Effector CD8-positive, alpha-beta T cell (primary cell): ENCODE measurements at places on chromosomes 11 and 22.

GRCh38 chr11:43916621-43917020, 25.8 kb upstream of the C11orf96 start:
- no peak for DNase-seq

DNA sequence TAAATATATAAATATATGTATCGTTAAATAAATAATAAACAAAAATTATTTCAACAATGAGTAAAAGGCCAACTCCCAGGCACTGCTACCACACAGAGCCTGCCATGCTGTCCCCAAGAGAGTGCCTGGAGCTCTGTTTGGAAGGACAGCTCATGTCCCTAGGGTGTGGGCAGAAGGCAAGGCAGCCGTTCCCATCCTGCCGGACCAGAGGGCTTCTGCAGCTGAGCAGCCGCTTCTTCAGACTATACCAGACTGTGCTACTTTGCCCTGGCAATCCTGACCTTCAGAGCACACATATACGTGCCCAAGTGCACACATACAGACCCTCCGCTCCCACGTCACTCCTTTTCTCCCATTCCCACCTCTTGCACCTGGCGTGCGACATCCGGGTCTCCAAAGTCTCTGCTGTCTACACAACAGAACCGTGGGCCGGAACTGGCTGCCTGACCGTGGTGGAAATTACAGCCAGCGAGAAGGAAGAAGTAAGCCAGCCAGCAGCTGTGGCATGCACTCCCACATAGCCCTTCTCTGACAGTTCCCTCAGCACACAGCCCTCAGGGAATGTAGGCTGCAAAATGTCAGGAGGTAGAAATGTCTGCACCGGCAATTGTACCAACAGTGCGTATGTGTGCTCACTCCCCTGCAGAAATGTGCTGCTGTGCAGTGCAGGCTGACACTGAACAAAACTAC, 24.0 kb downstream of the PAX6 start:
- DNase-seq, result no peak

GRCh38 chr11:126871792-126872191, 128.8 kb downstream of the KIRREL3 start:
- no peak for DNase-seq

DNA sequence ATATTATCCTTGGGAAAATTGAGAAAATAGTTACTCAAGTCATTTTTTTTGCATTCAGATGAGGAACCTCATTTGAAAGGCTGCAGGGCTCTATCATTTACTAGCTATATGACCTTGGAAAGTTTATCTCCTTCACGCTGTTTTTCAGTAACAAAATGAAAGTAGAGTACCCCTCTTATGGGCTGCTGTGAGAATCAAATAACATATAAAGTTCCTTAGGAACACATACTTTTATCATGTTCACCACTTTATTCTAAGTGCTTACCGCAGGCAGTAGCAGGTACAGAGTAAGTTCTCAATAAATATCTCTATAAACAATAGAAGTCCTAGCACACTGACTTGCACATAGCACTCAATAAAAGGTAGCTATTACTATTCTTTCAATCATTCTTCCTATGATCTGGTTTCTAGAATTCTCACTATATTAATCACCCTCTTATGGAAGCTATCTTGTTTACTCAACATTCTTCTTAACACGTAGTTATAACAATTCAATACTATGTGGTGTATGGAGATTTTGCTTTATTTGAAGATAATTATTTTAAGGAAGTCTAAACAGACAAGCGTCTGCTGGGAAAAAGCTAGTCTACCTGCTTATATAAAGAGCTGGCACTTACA, 1.9 kb downstream of the C11orf71 start:
- DNase-seq, result no peak

GRCh38 chr11:76276046-76276780, 69.9 kb upstream of the WNT11 start:
- DNase-seq, result no peak

DNA sequence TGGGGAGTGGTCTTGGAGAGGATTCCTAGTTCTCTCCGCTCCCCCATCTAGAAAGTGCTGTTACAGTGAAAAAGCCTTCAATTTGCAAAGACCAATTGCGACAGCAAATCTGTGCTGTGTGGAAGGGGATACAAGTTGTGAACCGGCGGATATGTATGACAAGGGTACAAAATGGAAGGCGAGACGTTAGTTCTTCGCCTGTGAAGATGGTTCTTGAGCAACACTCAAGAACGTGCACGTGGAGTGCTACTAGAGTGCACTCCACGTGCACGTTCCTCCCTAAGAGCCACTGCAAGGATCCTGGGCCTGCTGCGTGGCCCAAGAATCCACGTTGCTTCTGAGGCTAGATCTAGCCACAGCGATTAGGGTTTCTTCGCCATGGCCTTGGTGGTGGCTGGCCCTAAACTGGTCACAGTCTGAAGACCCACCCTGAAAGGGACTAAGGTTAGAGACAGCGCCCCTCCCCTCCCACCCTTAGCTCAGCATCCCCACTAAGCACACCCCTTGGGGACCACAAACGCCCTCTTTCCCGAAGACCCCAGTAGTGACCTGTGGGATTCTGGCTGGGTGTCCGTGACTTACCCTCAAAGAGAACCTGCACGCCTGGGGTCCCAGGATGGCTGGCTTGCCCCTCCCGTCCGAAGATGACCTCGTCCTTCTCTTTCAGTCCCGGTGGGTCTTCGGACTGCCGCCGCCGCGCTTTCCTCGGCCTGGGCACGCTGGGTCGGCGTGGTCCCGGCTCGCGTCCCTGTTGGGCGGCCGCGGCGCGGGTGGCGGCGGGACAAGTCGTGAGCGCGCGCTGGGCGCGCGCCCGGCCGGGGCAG, 519 bp upstream of the PDE3B start:
- no peak for DNase-seq

DNA sequence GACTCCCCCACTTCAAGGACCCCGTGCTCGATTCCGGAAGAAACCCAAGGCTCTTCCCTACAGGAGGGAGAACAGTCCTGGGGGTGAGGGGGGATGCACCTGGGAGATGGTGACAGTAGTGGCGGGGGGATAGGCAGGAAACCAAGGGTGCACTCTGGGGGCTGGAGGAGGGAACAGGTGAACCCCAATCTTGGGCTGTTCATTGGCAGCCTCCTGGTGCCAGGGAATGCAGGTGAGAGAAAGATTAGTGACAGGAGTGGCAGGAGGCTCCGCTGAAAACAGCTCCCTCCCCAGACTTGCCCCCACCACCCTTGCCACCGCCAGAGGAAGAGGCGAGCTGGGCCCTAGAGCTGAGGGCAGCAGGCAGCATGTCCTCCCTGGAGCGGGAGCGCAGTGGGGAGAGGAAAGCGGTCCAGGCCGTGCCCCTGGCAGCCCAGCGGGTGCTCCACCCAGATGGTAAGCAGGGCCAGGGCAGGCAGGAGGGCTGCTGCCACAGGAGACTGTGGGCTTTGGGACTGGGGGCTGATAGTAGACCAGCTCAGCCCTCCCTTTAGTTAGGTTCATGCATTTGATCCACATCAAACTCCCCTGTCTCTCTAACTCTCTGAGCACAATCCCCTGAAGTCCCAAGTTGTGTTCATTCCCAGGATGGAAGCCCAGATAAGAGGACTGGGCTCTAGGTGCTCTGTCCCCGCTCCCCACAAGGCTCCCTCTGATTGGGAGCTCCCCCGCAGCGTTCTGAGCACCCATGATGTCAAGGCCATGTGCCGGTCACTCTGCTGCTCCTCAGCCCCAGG, 14.5 kb downstream of the ROBO3 start:
- no peak for DNase-seq

GRCh38 chr22:17217179-17217578, 2.1 kb downstream of the ADA2 start:
- DNase-seq, result no peak

DNA sequence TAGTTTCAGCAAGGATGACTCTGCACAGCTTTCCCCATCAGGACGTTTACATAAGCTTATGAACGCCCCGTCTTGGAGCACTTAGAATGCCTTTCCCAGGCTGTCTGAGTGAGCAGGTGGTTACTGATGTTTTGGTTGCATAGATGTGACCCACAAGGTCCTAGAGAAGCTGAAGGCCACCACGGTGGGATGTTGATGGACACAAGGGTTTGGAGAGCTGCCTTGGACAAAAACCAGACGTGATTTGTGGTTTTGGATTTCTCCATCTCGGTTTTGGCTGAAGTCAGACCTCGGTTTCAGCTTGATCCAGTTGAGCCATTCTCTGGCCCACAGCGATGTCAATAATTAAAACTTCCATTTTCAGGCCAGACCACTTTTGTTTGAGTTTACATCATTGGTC, 151.9 kb downstream of the LDLRAD3 start:
- no peak for DNase-seq

DNA sequence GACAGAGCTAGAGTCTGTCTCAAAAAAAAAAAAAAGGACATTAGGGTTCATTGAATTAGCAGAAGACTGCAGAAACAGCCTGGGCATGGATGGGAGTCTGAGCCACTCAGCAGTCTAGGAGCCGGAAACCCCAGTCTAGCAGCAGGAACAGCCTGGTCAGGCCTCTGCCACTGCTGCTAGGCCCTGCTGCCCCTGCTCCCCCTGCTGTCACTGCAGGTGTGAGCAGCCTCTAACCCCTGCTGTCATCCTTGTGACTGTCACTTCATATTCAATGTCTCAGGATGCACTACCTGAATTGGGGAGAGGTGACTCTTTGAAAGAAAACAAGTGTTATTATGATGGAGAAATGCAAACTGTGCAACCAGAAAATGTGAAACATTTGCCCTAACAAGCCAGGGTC, 7.0 kb upstream of the DDX17 start:
- peak; percentile 17 for DNase-seq

DNA sequence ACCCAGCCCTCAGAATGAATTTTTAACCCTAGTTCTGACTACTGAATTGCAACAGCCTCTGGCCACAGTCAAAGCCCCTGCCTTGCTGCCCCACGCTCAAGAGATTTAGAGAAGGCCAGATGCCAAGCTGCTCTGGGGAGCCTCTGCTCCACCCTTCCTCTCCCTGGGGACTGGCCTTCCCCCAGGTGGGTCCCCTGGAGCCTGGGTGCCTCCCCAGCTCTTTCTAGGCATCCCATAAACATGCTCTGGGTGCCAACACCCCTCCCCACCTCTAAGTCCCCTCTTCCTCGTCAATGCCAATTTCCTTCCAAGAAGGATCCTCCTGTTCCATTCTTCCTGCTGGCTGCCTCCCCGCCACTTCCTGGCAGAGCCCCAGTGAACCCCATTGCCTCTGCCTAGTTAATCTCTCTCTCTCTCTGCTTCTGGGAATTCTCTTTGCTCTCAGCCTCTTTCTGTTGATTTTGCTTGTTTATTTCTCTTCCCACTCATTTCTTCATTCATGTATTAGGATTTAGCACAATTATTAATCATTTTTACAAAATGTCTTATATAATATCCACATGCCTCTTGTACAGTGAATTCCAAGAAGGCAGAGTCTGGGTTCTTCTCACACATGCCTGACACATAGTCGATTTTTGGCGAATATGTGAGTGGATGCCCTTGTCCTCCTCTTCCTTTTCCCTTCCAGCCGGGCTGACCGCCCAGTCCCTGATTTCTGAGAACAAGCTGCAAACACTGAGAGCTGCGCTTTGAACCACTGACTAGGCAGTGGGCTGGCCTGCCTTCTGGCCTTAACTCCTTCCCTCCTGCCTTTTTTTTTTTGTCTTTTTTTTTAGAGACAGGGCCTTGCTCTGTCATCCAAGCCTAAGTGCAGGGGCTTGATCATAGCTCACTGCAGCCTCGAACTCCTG, 17.5 kb downstream of the UQCR10 start:
- DNase-seq, result no peak

DNA sequence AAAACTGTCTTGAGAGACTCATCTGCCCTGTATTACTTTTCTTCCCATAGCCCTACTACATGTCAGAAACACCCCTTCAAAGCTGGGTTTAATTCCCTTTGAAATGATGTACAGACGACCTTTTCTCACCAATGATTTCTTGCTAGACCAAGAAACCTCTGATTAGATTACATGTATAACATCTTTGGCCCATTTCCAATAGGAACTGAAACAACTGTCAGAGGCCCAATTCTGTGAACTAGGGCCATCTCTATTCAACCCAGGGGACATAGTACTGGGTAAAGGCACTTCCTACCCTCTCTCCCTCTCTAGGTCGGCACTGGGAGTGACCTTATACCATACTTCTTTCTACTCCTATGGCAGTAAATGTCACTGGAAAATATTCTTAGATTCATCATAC, 19.4 kb downstream of the NPAT start:
- no peak for DNase-seq

DNA sequence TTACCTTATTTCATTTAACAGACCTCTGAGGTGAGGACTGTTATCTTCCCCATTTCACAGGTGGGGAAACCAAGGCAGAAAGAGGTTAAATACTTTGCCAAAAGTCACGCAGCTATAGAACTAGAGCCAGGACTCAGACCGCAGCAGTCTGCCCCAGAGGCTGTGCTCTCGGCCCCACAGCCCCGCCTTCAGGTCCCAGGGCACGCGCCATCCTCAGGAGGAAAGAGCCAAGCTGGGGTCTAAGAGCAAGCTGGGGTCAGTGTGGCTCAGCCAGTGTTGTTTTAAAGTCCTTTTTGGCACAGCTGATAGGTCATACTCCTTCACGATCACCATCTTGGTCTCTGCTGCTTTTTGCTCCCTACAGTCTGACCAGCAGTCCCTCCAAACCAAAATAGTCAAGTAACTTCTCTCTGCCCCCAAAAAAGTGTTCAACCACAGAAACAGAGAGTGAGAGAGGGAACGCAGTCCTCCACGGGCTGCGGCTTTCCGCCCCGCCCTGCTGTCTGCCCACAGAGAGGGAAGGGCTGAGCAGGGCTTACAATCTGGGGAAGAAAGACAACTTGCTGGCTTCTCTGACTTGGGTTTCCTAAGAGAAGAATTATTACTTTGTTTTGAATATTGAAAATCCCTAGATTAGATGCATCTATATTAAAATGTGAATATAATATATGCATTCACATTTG, 137.2 kb upstream of the OPCML start:
- no peak for DNase-seq

DNA sequence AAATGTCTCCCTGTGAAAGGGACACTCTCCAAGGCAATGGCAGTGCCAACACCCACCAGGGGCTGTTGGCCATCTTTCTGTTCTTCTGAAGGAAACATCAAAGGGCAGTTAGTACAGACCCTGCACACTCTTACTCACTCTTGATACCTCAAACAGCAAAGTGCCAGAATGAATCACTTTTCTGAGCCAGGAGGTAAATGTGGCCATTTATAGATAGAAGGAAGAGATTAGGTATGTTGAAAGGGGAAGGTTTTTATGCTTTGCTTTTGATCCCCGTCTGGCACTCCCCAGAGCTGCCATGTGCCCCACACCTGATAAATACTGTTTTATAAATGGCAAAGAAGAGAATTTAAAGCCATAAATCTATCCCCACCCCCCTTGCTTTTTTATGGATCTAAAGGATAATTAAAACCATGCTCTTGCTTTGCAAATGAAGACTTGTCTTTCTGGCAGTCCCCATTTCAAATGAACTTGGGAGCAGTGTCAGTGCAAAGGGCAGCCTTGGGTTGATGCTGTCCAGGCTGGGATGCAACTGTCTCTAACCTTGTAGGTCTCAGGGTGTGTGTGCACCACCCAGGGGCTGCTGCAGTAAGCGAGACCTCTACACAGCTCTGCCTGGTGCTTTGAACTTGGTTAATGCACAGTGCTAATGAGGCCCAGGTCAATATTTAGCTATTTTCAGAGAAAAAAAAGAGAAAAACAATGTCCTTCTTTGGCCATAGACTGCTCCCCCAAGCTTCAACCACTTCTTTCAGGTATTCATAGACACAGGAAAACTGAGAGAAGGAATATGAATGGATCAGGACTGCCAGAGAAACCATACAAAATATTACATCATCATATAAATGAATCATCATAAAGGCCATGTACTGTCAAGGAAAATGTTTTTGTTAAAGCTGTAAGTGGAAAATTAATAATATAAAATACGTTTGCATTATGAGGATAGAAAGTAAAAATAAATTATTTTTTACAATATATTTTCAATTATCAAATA, 207.5 kb downstream of the ETS1 start:
- no peak for DNase-seq
